Stromal cell of bone marrow (primary cell): ENCODE measurements at places on chromosomes 12 and 14.

DNA sequence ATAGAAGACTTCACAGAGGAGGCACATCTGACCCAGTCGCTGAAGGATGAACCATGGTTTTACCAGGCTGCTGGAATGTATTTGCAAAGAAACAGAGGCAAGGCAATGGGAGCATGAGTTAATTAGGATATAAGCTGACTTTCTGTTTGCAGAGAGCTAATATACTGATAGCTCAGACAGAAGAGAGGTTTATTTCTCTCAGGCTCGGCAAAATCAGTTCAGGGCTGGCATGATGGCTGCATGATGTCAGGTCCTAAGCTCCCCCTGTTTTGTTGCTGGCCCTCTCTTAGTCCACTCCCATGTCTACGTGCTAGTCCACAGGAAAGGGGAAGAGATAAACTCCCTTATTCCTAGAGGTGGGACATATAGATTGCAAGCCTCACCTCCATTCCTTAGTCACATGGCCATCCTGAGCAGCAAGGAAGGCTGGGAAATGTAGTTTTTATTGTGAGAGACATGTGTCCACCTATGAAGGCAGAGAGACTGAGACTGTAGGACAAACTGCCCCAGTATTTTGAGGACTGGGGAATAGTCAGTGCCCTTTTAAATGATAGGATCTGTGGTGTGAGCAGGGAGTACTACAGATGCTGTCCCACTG is 224.5 kb downstream of the VRK1 start:
- DNase-seq: no peak

GRCh38 chr14:91171291-91171690 is 57.4 kb downstream of the DGLUCY start:
- DNase-seq: no peak

DNA sequence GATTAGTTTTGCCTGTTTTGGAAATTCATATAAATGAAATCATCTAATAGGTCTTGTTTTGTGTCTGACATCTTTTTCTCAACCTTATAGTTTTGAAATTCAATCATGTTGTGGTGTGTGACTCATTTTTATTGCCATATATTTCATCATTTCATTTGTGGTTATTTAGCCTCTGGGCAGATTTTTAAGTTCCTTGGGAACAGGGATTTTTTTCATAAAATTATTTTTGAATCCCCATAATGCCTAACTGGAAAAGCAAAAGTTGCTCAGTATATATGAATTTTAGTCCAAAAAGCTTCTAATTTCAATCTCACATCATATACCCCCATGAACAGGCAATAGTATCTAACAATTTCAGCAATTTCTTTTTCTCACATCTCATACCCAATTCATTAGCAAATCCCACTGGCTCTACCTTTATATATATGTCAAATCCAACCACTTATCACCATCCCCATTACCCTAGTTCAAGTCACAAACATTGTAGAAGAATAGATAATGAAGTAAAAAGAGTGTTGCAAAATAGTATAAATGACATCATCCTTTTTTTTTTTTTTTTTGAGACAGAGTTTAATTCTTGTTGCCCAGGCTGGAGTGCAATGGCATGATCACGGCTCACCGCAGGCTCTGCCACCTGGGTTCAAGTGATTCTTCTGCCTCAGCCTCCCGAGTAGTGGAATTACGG is 2.6 kb upstream of the OR6J1 start:
- DNase-seq: peak; percentile 72

GRCh38 chr14:92507174-92507768 is 6.3 kb upstream of the RIN3 start:
- DNase-seq: no peak

GRCh38 chr12:98750511-98750910 is 105.4 kb downstream of the APAF1 start:
- DNase-seq: no peak

- no peak for DNase-seq
These were observed 17.1 kb upstream of the KRT77 start for GRCh38 chr12:52720365-52720886.

- no peak for DNase-seq
These were observed 626 bp downstream of the LHX5 start for GRCh38 chr12:113470871-113471618.

DNA sequence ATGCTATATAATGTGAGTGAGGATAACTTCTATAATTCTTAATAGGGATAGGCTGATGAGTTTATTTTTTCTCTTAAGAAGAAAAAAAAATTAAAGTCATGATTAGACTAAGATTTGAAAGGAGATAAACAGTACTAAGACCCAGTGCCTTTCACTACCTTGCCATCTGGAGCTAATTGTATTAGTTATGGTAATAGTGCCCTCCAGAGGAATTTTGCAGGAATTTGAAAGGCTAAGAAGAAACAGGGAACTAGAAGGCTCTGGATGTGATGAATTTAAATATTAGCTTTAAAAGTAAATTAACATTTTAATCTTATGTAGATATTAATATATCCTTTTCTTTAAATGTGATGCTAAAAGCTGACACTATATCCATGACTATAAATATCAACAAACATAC is 36.6 kb upstream of the PIK3C2G start:
- peak; percentile 24 for DNase-seq

- DNase-seq: peak; percentile 64
These were observed 102.8 kb downstream of the TGFB3 start for GRCh38 chr14:75879031-75879430.

DNA sequence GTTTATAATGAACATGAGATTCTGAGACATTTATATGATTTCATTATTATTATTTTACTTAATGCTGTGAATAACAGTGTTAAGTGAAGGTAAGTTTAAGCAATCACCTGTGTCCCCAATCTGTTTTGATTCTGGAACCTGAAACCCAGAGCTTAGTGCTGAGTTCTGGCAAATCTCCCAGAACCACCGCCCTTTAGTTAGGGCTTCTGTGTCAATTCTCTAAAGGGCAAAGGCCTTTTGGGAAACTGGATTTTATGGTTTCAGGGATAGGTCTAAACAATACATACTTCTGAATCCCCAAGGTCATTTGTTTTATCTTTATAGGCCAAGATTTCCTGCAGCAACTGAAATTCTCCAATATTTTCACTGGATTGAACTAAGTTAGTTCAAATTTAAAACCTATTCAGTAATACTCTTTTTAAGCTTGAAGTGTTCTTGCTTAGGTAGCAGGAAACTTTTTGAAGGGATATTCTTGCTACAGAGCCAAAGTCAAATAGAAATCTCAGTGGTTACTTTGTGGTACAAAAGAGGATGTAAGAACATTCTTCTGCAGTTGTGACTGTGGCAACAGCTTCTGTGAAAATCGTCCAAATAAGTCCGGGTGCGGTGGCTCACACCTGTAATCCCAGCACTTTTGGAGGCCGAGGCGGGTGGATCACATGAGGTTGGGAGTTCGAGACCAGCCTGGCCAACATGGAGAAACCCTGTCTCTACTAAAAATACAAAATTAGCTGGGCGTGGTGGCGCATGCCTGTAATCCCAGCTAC is 10.0 kb upstream of the PKP2 start:
- DNase-seq: no peak

DNA sequence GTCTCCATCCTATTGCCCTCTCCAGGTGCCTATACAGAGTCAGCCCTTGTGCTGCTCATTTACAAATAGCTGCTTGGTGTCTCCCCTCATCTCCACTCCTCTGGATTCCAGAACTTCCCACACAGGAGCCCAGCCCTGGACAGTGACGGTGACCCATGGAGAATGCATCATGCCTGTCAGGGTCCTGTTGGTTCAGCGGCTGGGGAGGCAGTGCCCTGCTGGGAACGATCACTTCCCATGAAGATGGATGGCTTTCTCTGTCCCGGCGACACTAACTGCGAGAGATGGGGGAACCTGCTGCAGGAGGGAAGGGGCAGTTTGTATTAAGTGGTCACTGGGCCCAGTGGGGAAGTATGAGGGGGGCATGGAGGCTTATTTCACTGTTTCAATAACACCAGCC is 395.0 kb upstream of the TBX3 start:
- no peak for DNase-seq

GRCh38 chr12:69932676-69933552 is 107.9 kb downstream of the MYRFL start:
- DNase-seq: no peak

DNA sequence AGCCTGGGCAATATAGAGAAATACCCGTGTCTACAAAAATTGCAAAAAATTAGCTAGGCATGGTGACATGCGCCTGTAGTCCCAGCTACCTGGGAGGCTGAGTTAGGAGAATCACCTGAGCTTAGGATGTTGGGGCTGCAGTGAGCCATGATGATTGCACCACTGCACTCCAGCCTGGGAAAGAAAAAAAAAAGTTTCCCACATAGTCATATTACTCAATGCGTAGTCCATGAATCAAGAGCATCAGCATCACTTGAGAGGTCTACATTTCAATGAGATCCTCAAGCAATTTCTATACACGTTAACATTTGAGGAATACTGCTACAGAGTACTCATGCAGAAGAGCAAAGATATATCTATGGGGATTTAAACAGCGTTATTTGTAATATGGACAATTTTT is 5.2 kb upstream of the LRRC23 start:
- DNase-seq: no peak

GRCh38 chr12:93197067-93197593 is 180.6 kb upstream of the NUDT4 start:
- DNase-seq: peak; percentile 70

DNA sequence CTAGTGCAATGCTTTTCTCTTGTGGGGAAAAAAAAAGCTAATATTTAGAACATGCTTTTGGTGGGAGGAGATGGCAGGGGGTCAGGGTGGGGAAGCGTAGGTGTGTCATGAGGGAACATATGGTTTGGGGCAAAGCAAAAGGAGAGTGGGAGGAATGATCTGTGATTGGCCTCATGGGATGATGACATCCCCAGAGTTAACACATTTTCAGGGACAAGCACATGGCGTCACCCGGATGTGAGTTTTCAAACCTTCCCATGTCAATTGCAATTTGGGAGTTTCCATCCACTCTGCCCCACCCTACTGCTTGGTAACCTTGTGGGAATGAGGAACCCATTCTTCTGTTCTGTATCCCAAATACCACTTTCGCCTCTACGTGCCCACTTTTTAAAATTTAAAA is 164.2 kb downstream of the SSPN start:
- DNase-seq: no peak

- no peak for DNase-seq
These were observed 10.0 kb downstream of the PGF start for GRCh38 chr14:74945261-74945851.

DNA sequence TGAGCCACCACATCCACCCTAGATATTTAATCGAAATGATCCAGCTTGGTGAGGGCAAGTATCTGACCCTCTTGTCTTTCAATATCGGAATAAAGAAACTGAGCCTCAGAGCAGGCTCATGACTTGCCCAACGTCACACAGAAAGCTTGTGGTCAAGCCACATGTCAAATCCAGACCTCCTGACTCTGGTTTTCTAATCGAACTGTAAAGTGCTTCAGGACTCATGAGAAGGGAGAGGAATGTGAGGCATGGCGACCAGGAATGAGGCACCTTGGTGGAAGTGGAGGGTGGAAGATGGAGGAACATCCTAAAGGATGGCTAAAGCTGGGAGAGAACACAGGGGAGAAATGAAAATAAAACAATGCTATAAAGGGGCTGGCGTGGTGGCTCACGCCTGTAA is 27.9 kb upstream of the SPPL3 start:
- no peak for DNase-seq

DNA sequence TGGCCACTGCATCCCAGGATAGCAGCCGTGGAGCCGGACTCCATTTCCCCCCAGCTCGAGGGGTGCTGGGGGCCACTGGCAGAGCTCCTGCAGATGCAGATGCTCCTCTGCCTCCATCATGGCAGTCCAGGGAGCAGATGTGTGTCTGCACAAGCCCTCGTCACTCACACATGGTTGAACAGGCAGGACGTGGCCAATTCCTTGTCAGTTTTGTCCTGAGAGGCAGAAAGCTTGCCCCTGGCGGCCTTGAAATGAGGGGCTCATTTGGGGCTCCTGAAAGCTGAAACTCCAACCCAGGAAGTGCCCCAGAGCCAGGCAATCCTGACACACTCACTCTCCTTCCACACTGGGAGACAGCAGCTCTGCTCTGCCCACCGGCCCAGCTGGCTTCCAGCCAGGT is 100.9 kb upstream of the C14orf180 start:
- no peak for DNase-seq

GRCh38 chr12:47736877-47737676 is 11.8 kb upstream of the ENDOU start:
- peak; percentile 69 for DNase-seq

DNA sequence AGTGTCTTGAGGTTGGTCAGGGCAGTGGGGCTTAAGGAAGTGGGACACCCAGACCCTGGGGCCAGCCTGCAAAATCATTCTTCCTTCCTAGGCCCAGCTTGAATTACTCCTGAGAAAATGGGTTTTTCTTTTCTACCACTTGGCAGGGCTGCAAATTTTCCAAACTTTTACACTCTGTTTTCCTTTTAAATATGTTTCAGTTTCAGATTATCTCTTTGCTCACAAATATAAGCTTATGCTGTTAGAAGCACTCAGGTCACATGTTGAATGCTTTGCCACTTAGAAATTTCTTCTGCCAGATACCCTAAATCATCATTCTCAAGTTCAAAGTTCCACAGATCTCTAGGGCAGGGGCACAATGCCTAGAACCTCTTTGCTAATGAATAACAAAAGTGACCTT is 2.9 kb upstream of the LGR5 start:
- no peak for DNase-seq

DNA sequence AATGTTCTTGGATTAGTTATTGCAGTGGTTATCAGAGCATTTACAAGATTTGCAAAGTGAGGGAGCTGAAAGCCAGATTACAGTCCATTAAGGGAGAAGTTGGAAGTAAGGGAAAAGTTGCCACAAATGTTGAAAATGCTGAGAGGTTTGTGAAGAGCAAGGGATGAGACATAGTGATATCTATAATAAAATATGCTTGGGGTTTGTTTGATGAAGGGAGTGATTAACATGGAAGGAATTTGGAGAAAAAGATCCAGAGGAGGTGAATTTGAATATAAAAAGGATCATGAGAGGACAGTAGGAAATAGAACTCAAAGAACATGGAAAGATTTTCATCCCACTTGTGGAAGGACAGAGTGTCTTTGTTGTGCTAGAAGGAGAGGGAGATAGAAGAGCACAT is 19.3 kb upstream of the CCER1 start:
- DNase-seq: no peak

GRCh38 chr12:51589060-51589459 is 2.0 kb upstream of the SCN8A start:
- no peak for DNase-seq

- no peak for DNase-seq
These were observed 4.7 kb upstream of the EPYC start for GRCh38 chr12:91009319-91009950.

DNA sequence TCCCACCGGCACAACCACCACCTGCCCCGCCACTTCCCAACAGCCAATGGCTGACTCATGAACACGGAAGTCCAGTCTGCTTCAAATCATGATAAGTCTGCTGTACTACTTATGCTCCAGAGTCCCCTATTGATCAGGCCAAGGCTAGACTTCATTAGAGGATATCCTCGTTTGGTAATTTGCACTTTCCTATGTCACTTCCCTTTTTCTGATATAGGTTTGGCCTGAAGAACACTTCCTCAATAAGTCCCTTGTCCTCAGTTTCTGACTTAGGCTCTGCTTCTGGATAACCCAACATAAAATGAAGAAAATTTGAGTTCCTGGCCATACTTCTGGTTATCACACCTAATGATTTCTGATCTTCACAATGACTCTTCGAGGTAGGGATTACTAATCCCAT is 45.3 kb downstream of the IFNG-AS1 start:
- DNase-seq: no peak

- DNase-seq: peak; percentile 13
These were observed 915.8 kb downstream of the VRK1 start for GRCh38 chr14:97713023-97713422.
